ENCODE measurements at places on chromosomes 11 and 22.

DNA sequence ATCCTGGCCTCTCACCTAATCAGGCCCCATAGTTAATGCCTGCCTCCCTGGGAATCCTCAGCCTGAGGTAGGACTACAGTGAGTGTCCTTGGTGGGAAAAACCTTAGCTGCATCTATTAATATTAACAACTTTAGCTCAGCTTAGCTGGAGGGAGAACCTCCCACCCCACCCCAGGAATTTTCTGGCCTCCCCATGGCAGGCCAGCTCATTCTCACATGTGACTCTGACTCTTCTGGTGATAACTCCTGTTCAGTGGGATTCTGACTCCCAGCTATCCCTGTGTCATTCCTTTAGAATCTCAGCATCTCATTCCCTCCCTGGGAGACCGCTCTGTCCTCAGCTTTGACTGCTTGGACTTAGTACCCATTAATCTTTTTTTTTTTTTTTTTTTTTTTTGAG is 14.5 kb downstream of the ART5 start:
- DNase-seq: no peak

DNA sequence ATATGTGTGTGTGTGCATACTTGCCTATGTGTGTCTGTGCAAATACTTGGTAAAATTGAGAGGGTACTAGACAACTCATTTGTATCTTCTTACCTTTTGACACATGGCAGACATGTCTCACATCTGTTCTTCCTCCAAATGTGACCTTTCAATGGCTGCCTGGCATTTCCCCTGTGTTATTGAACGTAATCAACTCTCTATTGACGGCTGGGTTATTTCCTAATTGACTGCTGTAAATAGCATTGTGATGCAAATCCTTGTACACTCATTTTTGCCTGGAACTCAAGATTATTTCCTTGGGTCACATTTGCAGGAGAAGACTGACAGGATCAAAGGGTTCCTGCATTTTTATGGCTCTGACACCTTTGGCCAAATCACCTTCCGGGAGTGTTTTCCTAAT is 37.4 kb downstream of the KCNQ1 start:
- no peak for DNase-seq

DNA sequence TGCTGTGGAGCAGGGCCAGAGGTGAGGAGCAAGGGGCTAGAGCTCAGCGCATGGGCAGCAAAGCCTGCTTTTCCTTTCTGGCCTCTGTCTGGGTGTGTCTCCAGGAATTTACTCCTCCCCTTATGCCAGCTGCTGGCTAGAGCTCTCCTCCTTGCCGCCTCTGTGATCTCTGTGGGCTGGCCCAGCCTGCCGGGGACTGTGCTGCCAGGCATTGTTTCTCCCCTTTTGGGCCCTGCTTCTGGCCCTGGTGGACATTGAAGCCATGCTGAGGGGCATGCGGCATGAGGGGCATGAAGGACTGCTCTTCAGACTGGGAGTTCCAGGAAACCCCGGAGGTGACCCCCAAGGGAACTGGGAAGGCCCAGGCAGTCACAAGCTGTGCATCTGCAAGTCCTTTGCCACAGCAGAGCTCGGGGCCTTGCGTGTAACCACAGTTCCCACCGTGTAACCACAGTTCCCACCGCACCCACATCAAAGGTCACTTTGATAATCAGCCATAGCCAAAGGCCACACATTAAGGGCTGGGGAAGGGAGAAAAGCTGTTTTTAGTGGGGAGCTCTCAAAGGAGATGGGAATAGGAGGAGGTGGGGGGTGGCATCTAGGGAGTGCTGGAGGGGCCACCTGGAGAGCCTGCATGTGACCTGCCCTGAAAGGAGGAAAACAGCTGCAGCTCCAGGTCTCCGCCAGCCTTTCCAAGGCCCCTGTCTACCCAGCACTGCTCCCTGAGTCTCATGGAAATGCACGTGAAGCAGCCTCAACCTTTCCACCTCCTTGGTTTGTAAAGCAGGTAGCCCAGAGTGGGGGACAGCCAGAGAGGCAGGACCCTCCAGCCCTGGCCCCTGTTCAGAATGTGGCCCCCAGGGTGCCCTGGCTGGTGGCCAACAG is 62.3 kb downstream of the PPFIBP2 start:
- no peak for DNase-seq

DNA sequence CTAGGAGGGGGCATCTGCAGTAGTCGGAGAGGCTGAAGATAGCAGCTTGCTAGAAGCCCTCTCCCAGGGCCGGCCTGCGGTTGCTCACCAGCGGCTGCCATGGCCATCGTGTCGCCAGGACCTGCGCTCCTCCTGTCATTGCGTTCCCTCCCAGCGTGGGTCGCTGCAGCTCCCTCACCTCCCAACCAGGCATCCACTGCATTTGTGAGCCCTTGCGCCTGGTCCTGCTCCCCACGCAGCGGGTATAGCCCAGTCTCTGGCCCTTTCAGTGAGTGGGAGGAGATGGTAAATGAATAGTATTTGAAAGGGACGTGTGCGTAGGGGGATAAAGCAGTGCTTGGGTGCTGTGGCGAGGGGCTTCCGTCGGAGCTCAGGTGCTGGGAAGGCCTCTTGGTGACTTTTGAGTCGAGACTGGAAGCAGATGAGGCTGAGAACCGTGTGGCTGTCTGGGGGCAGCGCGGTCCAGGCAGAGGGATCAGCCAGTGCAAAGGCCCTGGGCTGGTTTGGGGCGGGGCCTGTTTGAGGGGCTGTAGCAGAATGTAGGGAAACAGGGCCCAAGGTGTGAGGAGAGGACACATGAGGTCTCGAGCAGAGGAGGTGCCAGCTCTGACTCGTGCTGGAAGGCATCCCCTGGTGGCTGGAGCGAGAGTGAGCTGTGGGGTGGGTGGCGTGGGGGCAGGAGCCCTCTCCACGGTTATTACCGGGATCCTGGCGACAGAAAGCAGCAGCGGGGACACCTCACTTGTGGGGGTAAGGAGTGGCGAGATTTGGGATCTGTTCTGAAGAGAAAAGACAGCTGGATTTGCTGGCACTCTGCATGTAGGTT is 39.3 kb downstream of the LRP5 start:
- DNase-seq: no peak

DNA sequence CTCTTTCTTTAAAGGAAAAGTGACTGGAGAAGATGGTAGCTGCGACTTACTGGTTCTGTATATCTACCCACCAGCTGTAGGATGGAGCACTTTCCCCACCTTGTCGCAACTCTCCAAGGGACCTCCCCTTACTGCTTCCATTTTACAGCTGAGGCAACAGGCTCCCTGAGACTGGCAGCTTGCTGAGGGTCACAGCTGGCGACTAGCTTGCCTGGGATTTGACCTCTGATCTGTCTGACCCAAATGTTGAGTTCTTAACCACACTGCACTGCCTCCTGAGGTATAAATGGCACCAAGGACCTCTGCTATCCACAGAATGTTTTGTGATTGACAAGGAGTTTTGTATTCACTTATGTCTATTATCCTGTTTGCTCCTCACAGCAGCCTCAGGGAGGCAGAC is 115.0 kb upstream of the NNMT start:
- DNase-seq: no peak

- no peak for DNase-seq
Measured at GRCh38 chr11:96054870-96055705, 131.2 kb upstream of the MTMR2 start.

DNA sequence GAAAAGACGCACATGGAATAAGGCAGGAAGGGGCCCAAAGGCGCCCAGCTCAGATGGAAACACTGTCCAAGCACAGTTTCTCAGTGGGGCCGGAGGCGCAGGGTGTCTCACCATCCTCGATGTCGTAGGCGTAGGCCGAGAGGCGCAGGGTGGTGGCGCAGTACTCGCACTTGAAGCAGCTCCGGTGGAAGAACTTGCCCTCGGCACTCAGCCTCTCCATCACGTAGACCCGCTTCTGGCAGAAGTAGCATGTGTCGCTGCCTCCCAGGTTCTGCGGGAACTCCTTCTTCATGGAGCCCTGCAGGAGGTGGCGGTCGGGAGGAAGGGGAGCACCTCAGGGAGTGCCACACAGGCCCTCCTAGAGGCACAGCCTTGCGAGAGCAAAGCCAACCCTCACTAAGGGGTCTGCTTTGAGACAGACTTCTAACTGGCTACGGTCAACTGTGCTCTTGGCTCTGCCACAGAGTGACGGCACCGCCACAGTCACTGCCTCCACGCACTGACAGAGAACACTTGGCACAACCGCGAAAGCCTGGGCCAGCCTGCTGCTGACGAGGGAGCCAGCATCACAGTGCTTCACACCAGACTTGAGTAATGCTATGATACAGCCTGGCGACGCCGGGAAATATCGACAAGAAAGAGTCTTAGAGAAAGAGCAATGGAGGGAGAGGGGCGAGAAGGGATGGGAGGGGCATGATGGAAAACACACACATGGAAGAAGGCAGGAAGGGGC is 97.6 kb upstream of the BID start:
- DNase-seq: no peak

- peak; percentile 49 for DNase-seq
Measured at GRCh38 chr11:130192845-130193267, 33.3 kb downstream of the ST14 start.

DNA sequence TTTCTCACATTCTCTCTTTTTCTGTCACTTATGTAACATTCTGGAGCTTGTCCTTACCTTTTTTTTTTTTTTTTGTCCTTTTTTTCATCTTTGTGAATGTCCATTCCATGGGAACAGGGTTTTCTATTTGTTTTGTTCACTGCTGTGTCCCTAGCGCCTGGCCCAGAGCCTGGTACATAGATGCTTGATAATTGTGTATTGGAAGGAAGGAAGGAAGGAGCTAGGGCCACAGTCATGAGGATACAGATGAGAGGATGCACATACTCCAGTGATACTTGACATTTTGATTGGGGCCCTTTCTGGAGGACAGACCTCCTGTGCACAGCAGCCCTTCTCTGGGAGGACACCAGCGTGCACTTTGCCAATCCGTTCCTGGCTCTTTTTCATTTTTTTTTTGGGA is 68.9 kb downstream of the KIAA1671 start:
- no peak for DNase-seq

Measured in HuH-7.5 (cell line).